ENCODE measurements at places on chromosomes 3 and 15.

- no peak for DNase-seq
Observed at GRCh38 chr3:141811348-141811747, 48.1 kb downstream of the GRK7 start.

- DNase-seq, result no peak
Observed at GRCh38 chr15:31212326-31213080, 111.0 kb upstream of the TRPM1 start.

DNA sequence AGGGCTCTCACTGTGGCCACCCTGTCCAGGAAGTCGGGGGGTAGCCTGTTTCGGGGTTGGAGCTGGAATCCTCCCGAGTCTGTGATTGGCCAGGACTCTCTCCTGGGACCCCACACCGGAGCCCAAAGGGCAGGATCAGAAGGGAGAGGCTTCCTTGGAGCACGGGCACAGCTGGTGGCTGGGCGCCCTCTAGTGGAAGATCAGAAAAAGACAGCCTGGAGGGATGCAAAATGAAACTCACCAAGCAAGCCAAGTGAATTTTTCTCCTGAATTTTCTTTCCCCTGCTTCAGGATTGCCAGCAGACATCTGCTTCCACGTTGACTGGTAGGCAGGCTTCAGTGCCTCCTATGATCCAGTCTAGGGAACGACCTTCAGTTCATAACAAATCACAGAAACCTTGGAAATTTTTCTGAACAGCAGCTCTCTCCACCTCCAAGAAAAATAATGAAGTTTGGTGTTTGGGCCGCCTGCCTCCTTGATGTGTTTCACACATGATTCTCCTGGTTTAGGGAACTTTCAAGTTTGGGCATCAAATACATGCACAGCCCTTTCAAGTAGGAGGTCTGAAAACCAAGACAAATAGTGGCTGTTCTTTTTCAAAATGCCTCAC is 224.6 kb downstream of the VPS13C start:
- no peak for DNase-seq

DNA sequence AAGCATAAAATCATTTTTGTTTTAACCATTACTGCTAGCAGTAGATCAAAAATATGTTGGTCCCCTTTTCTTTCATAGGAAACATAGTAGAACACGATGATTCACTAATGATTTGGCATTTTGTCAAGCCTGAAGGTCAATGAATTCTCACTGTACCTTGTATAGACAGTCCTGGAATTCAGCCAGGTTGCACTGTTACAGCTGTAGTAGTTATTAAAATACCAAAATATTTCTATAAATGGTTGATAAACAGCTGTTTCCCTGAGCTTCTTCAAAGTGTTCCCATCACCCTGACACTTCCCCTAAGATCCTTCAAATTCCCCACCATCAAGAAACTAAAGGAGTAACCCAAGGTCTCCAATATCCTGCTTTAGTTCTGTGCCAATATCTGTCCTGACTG is 200.9 kb downstream of the ATP8B4 start:
- DNase-seq, result no peak

DNA sequence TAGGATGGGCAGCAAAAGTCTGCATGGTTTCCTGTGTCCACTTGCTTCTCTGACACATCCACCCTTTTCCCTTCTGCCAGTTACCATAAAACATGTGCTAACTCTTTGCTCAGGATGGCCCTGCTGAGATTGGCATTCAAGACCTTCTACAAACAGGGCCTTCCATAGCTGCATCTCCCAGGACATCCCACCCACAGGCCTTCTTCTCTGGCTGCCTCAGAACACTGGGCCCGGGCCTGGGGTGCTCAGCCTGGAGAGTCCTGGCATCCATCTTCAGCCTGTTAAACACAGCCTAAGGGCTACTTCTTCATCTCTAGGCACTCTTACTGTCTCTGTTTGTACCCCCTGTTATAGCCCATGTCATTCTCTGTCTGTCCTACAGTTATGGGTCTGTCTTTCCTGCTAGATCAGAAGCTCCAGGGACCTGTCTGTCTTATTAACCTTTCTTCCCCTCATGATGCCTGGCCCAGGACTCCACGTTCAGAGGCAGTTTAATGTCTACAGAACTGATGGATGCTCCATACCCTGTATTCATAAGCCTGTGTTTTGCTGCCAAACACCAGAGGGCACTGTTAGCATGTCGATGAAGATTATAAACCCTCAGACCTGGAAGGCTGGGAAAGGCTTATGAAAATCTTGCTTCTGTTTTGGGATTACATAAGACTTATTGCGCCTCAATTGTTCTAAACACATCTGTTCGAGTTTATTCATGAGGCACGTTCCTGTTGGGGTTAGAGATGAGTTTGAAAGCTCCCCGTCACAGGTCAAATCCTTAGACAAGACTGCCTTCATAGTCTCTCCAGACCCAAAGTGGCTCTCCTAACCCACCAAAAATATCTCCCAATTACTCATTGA is 16.5 kb downstream of the SEMA3G start:
- no peak for DNase-seq

DNA sequence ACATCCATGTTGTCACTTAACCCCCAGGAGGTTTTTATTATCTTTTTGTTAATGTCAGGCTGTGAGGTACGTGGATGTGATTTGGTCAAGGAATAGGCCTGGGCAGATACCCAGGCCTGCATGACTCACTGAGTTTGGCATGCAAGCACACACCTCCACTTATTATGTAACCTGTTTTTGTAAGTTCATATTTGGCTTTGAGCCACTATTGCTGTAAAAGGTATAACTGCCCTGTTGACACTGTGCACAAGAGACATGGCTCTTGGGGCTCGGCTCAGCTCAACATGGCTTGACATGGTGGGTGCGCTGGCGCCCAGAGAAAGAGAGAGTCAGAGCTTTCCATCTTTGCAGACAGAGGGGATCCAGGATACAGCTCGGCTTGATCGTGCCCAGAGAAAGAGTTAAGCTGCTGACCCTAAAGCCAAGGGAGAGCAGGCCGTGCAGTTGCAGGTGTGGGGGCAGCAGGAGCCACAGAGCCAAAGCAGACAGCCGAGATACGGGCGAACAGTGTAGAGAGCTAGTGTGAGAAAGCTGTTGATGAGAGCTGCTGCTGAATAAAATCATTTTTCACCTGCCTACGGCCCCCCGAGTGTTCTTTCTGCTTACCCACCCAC is 67.9 kb upstream of the UNC13C start:
- DNase-seq, result no peak

- no peak for DNase-seq
Observed at GRCh38 chr3:184345317-184346144, 8.1 kb downstream of the FAM131A start.

DNA sequence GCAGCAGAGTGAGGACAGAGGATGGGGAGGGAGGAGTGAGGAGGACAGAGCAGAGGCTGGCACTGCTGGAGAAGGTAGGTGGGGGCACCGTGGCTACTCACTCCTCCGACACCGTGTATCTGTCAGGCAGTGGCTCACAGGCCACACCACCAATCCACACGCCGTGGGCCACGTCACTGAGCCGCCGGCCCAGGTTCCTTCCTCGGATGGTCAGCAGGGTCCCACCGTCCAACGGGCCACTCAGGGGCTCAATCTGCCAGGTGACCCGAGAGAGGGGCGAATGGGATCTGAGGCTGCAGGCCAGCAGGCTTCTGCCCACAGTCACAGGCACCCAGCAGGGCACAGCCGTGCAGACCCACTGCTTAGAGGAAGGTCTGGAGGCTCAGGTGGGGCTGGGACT is 30.5 kb downstream of the H1-8 start:
- DNase-seq, result no peak

DNA sequence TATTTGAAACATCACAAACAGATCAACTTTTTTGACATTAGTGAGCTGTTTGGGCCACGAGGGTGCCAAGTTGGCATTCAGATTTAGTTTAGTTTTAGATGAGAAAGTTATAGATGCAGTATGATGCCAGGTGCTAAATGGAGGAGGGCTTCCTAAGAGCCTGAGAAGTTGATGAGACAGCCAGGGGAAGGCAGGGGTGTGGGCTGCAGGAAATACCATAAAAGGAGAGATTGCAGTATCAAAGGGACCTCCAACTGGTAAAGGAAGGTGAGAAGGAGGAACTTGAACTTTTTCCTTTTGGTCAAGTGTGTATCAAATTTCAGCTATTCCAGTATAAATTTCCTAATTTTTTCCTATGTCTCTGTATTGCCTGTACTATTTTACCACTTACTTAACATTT is 2.0 kb upstream of the TNIK start:
- DNase-seq, result no peak

All from stimulated activated CD4-positive, alpha-beta T cell treated with anti-CD3 and anti-CD28 coated beads, TNF-alpha, amount 100 ng/mL, for 1 hour (primary cell).